ENCODE measurements at places on chromosomes 12 and 14.

- no peak for DNase-seq
These were observed 208.2 kb downstream of the DAD1 start for GRCh38 chr14:22380571-22381407.

DNA sequence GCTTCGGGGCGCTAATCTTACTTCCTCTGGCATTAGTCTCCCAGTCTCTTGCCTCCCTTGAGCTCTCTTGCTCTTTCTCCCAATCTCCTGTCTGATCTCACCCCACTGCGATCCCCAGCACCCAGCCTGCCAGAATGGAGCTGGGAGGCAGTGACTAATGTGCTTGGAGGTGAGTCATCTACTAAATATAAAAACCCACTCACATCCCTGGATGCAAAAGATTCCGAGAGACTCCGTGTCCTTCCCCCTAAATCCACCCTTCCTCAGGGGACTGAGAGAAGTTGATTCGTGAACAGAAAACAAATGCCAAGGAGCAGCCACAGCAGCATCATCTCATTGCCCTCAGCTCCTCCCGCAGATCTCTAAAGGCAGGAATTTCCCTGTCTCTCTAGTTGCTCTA, 45.7 kb upstream of the KCNA5 start:
- no peak for DNase-seq

DNA sequence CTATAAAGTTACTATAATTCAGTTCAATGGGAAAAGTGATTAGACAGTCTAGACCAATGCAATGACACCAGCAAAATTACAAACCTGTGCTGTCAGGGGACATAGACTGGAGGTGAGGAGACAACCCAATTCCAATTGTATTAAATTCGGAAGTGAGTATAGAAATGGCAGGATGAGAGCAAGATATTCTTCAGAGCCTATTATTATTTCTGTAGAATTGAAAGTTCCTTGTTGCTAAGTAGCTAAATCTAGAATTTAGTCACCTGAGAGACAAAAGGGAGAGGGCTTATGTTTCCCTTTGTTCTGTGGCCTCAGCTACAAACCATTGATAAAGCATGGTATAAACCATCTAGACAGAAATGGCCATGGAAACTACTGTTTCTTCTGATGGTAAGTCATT, at the start of gene ADAM21:
ADAM21 (plus strand) TSS at position 301 of the 400 bp plus-strand sequence. CDS start 5,326 bp downstream, outside the sequence.
- DNase-seq = no peak

- DNase-seq = no peak
These were observed 76.1 kb downstream of the SLC24A4 start for GRCh38 chr14:92398888-92399636.

DNA sequence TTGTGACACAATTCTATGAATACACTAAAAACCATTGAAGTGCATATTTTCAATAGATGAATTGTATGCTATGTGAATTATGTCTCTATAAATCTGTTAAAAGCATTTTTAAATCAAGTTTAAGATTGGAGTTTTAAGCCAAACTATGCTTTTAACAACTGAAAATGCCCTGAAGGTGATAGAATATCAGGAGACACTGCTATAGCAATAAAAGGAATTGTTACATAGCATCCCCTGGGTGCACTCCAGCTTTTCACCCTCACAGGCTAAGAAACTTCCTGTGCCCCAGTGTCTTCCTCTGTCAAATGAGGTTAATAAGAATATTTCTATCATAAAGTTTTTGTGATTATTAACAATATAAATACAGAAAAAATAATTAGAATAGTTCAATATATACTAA, 472.7 kb upstream of the TMPO start:
- no peak for DNase-seq

DNA sequence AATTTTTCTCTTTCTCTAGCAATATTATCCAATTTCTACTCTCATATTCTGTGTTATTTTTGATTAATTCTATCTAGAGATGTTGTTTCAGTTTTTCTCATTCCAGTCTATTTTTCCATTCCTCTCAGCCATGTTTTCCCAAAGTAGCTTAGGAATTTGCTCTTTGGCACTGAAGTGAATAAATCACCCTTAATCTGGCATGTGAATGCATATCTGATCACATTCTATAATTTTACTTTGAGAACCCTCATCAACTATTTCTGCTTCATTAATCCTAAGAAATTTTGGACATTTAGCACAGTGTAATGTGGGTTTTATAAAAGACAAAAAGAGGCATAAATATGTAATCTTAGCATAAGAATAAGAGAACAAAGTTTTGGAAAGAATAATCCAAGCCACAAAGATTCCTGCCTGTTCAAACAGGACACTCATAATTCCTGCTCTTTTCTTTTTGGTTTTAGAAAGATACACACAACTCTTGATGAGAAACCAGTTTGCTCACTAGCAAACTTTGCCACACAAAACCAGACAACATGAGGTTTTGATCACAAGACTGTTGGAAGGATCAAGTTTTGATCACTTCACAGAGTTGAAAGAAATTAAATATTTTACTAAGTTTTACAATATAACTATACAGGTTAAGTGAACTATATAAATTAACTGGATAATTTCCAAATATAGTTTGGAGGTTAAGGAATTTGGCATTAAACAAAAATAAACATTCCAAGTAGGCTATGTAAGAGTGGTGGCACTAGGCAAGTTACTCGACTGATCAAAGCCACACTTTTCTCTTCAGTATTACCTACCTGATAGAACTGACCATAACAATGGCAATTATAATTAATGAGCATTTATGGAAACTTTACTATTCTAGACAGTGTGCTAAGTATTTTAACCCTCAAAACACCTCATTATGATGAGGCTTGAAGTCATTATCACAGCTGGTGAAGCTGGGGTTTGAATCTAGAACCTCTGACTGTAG, 226.6 kb upstream of the TMTC1 start:
- no peak for DNase-seq

GRCh38 chr12:105729181-105729771, 398.8 kb downstream of the C12orf75 start:
- no peak for DNase-seq

DNA sequence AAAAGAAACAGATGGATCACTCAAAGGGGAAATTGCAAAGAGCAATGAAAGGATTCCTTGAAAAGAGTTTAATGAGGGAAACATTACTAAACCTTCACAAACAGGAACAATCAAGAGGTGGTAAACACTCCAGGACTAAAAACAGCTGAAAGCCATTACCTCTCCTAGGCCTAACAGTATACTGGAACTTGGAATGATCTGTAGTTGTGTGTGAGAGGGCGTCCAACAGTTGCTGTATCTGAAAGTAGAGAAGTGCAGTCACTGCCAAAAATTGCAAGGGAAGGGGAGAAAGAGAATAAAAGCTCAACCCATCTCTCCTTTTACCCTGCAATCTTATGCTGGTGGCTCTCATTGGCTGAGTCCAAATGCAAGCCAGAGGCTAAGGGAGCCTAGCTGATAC, 17.0 kb upstream of the MIS18BP1 start:
- DNase-seq = no peak

GRCh38 chr12:22792138-22792537, 167.2 kb downstream of the ETNK1 start:
- DNase-seq = no peak

- no peak for DNase-seq
These were observed 6.0 kb upstream of the SHMT2 start for GRCh38 chr12:57223191-57224165.

- no peak for DNase-seq
These were observed 10.1 kb upstream of the GRIP1 start for GRCh38 chr12:66688846-66689439.

- DNase-seq = no peak
These were observed 40.8 kb downstream of the NINJ2 start for GRCh38 chr12:622416-622815.

DNA sequence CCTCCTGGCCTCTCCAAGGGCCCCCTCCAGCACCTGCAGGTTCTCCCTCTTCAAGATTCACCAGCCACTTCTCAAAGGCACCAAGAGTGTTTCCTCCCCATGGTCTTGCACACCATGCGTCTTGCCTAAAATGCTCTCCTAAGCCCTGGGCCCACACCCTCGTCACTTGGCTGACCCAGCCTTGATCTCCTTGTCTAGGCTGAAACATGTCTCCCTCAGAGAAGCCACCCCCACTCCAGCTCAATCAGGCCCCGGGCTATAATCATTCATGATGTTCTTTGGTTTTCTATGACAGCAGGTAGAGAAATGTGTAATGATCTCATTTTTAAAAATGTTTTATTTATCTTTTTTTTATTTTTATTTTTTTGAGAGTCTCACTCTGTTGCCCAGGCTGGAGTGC, 88.1 kb downstream of the EFCAB11 start:
- no peak for DNase-seq

- DNase-seq = no peak
These were observed 118.8 kb upstream of the DIO3 start for GRCh38 chr14:101442451-101442850.

DNA sequence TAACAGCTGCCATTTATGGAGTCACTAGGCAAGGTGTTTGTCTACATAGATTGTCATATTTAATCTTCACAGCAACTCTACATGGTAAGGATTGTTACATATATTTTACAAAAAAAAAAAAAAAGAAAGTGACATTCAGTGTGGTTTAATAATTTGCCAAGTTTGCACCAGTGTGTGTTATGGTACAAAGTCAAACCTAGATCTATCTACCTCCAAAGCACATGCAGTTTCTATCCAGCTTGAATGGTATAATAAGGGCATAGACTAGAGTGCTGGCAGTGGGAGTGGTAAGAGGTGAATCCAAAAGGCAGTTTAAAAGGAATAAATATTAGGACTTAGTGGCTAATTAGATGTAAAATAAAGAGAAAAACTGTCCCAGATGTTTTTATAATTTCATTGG, 66.2 kb upstream of the PCNX4 start:
- DNase-seq = no peak

- DNase-seq = no peak
These were observed 79.2 kb downstream of the ASCL1 start for GRCh38 chr12:103036581-103037214.

DNA sequence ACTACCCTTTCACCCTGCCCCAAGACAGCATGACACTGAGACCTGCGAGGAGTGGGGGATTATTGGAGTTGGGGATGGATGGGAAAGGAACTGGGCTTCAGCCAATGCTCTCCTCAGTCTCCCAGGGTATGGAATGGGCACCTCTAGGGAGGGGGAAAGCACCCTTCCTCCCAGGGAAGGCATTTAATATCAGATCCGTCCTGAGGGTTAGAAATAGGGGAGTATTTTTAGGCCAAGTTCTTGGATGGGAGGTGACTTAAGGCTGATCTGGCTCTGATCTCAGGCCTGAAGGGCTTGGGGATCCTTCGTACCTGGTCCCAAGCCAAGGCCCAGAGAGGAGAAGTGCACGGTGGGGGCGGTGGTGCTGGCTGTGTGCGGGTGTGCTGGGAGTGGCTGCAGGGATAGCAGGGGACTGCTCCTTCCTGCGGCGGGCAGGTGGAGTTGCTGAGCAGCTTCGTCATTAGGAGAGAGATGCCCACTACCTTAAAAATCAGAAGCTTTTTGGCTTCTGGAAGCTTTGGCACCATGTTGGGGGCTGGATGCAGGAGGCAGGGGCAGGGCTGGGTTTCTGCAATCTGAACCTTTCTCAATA, 7.0 kb upstream of the CEBPE start:
- DNase-seq = no peak

DNA sequence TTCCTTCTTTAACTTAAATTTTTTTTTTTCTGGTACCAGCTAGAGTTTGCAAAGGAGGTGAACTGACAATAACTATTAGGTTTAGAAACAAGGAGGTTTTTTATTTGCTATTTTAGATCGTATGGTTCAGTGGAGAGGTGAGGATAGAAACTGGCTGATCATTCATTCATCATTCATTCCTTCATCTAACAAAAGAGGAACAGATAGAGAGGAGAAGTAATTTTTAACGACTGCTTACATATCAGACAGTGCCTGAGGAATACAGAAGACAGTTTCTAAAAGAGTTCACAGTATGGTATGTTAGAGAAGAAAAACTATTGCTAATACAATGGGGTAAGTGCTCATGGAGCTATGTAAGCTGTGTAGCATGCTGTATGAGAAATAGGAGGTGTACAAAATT, 111.1 kb downstream of the ERC1 start:
- DNase-seq = no peak

GRCh38 chr12:89884416-89884898, 175.8 kb upstream of the ATP2B1 start:
- DNase-seq = no peak

GRCh38 chr12:59087691-59088090, 167.4 kb upstream of the LRIG3 start:
- no peak for DNase-seq

- DNase-seq = peak; percentile 71
These were observed 54.1 kb downstream of the PLXNC1 start for GRCh38 chr12:94202245-94203180.

DNA sequence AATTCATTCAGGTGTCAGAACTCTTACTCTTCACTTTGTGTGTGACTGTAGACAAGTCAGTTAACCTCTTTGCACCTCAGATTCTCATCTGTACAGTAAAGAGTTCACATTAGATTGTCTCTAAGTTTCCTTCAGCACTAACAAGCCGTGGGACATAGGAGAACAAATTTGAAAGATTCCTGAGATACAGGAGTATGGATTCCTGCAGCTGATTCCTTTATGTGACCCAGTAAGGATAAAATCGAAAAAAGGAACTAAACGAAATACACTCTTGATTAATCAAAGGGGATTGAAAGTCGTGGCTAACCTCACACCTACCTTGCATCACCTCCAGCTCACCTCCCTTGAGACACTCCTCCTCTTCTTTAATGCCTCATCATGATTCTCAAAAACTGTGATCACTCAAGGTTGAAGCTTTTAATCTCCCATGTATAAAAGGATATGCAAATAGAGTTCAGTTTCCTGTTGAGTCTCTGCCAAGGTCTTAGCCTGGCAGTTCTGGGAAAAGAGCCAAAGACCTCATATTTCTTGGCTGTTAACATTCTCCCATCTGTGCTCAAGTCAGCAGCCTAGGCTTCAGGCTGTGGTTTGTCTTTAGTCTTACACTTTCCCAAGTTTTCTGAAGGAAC, 156.6 kb downstream of the DAD1 start:
- DNase-seq = no peak

- no peak for DNase-seq
These were observed 24.5 kb downstream of the LMO3 start for GRCh38 chr12:16581416-16581815.

DNA sequence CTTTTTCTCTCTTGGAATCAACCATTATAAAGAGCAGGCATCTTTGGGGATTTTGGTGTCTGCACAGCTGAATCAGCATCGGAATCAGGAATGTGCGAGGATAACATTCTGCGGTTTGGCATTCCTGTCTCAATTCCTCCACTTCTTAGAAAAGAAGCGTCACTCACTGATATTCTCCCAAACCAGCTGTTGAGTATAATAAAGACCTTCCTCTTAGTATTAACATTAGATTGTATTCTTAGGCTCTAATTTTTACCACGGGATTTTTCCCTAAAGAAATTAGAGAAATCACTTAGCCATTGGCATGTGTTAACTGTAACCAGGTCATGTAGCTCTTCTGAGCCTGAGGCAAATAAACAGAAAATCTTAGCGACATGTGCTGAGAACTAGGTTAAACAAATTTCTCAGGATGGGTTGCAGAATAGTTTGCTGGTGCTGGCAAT, 128.7 kb downstream of the TMX1 start:
- no peak for DNase-seq

DNA sequence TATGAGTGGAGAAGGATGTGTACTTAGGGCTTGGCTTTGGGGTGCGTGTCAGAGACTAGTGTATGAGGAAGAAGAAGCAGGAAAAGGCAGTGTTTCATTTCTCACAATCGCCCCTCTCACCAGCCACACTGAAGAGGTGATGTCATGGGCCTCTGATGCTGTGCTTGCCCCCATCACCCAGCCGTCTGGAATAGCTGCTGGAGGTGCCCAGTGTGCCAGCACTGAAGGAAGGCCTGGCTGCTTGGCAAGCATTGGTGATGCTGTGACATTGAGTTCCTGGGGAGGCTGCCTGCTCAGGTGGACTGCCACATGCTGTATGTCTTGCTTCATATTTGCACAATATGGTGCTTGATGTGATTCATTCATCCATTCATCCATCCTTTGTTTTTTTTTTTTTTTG, 56.2 kb downstream of the CRADD start:
- DNase-seq = no peak

All from NCI-H187 treated with DMSO at 0.1 percent for 48 hours (cell line).